ENCODE measurements at places on chromosomes 13 and 19.
A peak's percentile ranks its signal among the peaks of the same experiment; 100 is the strongest.

- no peak for DNase-seq
These were observed 1.1 kb downstream of the AKAP8L start for GRCh38 chr19:15417699-15418098.

DNA sequence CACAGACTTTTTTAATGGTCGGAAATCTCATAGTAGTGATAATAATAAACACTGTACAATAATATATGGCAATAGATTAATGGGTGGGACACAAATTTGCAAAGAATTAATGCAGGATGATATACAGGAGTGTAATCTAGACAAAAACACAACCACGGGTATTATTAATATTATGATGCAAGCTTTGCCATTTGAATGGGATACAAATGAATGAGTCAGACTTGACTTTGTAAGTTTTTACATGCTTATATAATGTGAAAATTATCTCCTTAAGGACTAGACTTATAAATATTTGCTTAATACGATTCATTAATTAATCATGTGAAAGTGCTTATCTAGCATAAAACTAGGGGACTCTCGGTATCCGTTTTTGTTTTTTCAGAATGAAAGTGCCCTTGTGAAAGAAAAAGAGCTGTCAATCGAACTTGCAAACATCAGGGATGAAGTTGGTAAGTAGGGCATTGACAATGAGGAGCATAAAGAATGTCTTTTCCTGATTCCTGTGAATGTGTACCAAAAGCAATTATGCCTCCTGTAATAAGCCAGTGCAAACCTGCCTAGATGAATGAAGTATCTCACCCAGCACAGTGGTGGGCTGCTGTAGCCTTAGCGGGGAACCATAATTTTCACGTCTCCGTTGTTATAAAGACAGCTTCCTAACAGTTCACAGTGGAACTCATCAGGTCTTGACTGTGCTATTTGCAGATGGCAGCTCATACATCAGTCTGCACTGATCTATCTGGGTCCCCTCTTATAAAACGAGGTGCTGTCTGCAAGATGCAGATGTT lies 155.7 kb downstream of the SLC7A1 start:
- DNase-seq: no peak

- DNase-seq: no peak
These were observed 244.8 kb downstream of the NHLRC3 start for GRCh38 chr13:39283072-39283471.

GRCh38 chr19:44879309-44880065 lies 11.6 kb upstream of the TOMM40 start:
- no peak for DNase-seq

DNA sequence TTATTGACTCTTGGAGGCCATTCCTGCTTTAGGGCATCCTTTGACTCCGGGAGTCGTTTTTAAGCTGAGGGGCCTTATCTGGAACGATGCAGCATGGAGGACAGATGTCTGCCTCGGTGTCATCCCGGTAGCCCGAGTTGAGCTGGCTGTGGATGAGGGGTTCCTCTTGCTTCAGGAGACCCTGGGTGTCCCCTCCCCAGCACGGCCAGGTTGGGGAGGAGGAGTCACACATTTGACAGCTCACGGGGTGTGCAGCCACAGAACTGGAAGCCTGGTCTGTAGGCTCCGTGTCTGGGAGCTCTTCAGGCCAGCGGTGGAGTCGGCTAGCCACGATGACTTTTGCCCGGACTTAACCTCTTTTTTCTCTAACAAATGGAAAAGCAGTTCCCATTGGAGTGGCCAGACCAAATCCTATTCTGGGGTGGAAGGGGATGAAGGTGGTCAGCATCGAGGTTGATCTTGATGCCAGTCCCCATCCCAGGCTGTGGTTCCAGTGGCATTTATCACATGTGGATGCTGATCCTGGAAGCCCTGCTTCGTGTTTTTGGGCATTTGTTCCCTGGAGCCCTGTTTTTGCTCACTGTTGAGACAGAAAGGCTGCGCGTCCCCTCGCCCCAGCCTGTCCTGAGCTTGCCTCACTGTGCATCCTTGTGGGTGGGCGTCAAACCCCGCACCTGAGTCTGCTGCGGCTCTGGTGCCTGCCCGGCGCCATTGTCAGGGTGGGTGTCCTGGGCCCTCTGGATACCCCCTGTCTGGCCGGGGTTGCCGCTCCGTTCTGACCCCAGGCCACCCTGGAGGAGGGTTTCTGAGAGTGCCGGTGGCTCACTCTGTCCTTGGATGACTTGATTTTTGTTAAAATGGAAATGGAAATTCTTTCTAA lies 12.0 kb downstream of the TFDP1 start:
- DNase-seq: no peak

- DNase-seq: no peak
These were observed 21.9 kb downstream of the RBM26 start for GRCh38 chr13:79384022-79384610.

DNA sequence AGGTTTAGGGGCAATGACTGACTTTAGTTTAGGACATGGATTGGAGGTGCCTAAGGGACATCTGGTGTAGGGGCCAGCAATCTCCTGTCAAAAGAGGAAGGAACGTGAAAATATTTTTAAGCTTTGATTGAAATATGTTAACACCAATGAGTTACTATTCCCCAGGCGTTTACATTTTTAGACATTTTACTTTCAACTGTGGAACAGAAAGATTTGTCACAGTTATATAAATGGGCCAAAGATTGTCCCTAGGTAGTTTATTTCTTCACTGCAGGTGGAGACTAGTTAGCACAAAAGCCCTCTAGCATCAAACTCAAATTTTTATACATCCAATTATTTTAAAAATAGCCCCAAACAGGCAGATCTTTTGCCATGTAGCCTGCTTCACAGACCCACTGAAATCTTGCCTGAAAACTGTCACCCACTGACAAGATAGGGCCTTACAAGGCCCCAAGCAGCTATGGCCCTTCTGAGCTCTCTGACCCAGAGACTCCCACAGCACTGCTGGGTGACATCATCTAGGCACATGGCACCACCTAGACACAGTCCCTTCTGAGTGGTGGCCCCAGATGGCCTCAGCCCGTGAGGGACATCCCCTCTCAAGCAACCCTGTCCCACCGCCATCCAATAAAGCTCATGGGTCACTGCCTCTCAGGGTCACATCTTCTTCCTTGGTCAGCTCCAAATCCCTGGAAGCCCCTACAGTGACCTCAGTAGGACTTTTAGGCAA lies 64.8 kb upstream of the DOCK9 start:
- DNase-seq: no peak

DNA sequence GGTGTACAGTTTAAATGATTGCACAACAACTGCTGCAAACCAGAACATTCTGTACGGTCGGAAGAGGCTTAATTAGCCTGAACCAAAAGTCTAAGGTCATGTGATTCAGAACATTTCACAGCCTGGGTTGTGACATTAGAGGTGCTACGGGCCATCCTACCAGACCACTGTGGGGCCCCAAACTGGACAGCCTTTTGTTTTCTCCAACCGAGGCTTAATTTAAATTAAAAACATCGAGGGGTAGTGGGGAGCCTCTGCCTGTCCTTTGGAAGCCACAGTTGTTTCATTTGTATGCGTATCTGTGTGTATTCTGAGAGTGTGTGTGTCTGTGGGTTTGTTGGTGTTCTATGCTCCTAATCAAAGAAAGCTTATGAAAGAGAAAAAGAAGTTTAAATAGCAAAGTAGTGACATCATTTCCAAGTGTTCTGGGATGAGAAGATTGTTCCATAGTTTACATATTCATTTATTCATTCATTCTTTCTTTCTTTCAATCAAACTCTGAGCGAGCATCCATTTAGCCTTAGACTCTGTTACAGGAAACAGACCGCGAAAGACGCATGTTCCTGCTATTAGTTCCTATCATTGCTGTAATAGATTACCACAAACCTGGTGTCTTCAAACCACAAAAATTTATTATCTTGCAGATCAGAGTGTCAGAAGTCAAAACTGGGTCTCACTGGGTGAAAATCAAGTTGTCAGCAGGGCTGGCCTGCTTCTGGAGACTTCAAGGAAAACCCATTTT lies 444.8 kb downstream of the FOXO1 start:
- peak; percentile 70 for DNase-seq

- DNase-seq: no peak
These were observed 564 bp downstream of the NLRP12 start for GRCh38 chr19:53823380-53824120.

DNA sequence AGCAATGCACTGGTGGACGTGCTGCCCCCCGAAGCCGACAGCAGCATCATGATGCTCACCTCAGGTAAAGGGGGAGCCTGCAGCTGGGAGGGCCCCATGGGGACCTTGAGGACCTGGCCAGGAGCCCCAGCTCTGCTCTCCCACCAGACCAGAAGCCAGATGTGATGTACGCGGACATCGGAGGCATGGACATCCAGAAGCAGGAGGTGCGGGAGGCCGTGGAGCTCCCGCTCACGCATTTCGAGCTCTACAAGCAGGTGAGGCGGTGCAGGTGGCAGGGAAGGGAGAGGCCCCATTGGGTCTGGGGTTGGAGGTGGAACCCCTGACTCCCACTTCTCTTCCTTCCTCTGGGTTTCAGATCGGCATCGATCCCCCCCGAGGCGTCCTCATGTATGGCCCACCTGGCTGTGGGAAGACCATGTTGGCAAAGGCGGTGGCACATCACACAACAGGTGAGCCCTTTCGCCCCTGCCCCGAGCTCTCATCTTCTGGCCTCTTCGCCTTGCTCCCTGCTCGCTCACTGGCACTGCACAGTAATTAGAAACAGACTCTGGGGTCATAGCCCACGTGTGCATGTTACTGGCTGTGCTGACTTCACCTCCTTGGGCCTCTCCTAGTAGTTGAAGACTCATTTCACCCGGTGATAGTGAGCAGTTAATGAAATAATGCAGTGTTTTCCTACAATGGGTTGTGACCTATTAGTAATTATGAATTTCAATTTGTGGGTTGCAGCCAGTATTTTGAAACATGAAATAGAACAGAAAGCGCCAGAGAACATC lies 3.6 kb downstream of the PSMC4 start:
- DNase-seq: no peak

DNA sequence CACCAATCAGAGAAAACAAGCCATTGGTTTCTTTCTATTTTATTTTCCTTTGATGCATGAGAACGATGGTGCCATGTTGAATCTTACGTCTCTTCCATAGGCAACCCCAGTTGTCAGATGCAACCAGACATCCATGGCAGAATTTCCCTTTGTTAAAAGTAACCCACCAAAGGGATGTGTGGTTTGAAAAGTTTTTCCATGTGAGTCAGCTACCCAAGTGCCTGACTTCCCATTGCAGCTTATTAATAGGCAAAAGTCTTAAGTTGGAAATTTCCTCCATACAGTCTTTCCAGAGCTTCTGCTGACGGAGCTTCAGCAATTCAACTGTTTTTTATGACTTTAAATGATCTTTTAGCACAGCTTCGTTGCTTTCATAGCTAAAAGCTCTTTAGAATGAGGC lies 73.8 kb upstream of the FAM216B start:
- DNase-seq: no peak

GRCh38 chr13:62296812-62297211 lies 881.2 kb upstream of the PCDH20 start:
- no peak for DNase-seq

GRCh38 chr13:33003458-33004019 lies 12.7 kb upstream of the KL start:
- DNase-seq: no peak

DNA sequence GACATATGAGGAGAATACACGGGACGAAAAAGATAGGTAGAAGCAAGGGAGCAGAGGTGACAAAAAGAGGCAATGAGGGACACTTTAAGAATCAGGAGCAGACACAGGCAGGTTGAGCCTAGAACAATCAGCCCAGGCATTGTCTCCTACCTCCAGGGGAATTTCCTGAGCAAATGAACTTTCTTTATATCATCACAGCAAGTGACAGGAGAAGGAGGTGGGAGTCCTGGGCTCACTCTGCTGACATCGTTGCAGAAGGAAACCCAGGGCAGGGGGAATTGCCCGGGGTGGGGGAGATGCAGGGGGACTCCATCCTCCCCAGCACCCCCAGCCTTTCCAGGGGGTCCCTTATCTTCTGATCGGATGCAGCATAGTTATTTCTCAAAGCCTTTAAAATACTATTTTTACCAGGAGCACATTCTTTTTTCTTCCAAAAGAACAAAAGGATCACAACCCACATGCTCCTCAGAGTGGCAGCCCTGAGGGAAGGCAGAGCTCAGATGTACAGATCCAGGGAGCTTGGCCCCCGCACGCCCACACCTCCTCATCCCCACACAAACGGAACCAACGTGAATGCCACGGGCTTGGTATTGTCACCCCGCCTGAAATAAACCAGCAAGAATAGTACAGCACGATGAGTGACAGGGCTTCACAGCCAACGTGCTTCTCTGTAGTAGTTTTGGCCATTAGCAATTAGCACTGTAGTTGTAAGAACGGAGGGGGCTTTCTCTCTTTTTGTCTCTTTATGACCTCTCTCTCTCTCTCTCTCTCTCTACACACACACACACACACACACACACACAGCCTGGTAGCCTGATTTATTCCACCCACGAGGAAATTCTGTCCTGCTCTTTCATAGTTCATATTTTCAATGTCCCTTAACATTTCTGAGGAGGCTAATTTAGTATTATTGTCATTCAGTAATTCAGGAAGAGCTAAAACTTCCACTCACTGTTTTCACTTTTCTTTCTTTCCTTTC lies 169.5 kb upstream of the UBL3 start:
- no peak for DNase-seq

DNA sequence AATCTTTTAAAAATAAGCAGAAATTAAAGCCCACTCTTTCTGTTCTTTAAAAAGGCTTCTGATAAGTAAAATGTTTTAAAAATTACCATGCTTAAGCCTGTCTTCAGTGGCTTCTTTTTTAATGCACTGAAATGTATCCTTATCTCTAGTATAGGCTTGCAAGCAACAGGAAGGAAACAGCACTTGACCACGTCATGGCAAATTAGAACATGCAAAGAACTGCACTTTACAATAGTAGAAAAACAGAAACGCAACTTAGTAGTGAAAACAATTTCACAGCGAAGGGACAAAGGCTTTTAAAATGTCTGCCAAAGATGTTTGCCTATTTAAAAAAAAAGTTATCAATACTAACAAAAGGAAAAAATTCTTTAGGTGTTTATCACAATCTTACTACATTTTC lies 36.3 kb downstream of the ELF1 start:
- DNase-seq: peak; percentile 81

DNA sequence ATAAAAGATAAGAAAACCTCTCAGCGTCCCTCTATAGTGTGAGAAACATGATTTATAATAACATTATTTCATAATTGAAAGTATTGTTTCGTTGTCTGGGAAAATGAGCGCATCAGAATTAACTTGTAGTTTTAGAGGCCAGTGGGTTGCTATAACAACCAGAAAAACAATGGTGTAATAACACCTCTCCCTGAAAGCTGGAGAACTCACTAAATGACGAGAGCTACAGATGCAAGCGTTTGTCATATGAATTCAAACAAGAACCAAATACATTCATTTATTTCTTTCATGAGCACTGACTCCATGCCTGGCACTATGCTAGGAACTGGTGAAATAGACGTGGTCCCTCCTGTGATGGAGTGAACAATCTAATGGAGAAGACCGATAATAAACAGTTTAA lies 16.3 kb downstream of the KBTBD7 start:
- DNase-seq: no peak

- peak; percentile 38 for DNase-seq
These were observed 4.0 kb downstream of the SPPL2B start for GRCh38 chr19:2332341-2333026.

DNA sequence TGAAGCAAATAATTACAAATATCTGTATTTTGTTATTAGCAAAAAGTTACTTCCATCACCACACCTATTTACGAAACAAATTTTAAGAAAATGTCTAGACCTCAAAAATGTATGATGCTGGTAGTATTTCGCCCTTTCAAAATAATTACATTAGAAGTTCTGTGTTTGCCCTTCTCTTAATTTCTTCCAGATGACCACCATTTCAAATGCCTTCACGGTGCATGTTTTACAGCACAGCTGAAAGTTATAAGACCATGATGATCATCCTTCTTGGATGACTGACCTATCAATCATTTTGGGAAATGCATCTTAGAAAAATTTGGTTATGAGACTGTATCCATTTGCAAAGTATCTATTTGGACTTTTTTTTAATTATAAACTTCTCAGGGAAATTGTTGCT lies 390.8 kb downstream of the SLITRK6 start:
- DNase-seq: no peak
